ENCODE measurements at places on chromosomes 3 and 15. TPM values are rescaled to one million over a fixed set of nuclear protein-coding genes. Genes with fewer than 3 reads are reported as not detected.

The PARP15 gene
- total RNA-seq = 5.4 TPM

The GOLGA6L26 gene
- not detected for total RNA-seq

The FAM98B gene
- total RNA-seq = 14.6 TPM

GRCh38 chr3:41608347-41608746 lies 353.6 kb downstream of the ULK4 start:
- no peak for DNase-seq

DNA sequence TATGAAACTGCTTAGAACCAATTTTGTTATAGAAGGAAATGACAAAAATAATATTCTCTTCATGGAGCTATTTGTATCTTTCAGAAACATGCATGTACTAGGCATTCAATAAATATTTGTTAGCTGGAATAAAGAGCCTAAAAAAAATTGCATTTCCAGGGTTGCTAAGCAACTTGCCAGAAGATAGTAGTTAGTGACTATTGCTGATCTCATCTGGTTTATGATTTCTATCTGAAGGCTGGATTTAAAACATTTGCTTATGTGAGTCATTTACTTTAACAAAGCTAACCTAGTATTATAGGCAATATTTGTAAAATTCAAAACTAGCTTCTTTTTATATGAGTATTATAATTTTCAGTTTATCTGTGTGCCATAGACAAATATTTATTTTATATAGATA lies 78.3 kb downstream of the NAALADL2 start:
- DNase-seq = no peak
